ENCODE measurements at places on chromosomes 2 and 18.

- DNase-seq, result no peak
Measured at GRCh38 chr18:62877411-62878221, 162.3 kb downstream of the PHLPP1 start.

- DNase-seq, result no peak
Measured at GRCh38 chr2:54767921-54768320, 44.5 kb downstream of the EML6 start.

DNA sequence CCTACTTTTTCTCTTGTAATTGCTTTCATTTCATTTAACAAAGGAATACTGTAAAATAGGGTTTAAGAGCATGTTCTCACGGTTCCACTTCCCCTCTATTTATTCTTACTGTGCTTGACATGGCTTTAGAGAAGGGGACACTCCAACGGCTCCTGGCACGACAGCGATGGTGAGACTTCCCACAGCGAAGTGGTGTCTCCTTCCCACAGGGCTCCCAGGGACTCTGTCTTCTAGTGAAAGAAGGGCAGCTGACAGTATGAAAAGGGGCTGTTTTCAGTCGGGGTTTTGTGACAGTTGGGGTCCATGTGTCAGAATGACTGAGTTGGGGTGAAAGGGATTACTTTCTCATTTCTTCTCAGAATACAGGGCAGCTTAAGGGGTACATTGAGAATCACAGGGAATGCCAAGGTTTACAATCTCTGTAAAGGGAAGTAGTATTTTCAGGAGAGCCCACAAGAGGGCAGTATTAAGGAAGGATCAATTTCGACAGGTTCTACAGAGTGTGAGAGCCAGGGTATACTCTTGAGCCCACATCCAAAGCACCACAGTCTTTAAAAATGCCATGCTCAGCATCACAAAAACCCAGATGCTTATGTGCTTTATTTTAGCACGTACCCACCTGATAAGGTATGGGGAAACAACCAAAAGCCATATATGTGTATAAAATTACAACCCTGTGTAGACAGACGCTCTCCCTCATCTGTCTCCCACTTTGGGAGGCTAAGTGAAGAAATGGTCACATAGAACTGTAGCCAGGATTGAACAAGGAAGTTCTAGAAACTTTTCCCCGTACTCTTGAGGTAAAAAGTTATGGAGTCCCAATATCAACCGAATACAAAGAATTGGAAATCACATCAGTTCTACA is 31.3 kb upstream of the RAPGEF4 start:
- DNase-seq, result no peak

GRCh38 chr2:238493880-238494572 is 67.3 kb downstream of the ASB1 start:
- DNase-seq, result peak; percentile 41

- DNase-seq, result no peak
Measured at GRCh38 chr18:48391868-48392267, 17.3 kb downstream of the ZBTB7C start.

- DNase-seq, result no peak
Measured at GRCh38 chr2:113276216-113276760, 2.4 kb downstream of the PAX8 start.

DNA sequence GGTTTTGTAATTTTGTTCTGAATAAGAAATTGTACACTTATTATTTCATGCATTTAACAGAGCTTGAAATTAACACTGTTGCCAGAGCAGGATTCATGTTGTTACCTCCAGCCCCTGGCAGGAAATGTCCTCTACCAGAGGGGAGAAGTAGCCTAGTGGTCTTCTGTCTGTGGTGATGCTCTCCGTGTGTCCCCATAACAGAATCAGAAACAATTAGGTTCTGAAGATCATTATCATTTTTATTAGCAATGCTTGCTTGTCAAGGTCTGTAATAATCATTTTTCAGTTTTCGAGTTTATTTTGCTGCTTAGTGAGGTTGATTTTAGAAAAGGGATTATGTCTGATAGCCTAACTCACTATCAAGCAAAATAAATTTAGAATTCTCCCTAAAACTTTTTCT is 116.6 kb upstream of the CNTNAP5 start:
- no peak for DNase-seq

GRCh38 chr2:7633566-7634153 is 716.4 kb downstream of the RNF144A start:
- no peak for DNase-seq

GRCh38 chr2:136135921-136136906 is 18.3 kb upstream of the CXCR4 start:
- DNase-seq, result no peak

DNA sequence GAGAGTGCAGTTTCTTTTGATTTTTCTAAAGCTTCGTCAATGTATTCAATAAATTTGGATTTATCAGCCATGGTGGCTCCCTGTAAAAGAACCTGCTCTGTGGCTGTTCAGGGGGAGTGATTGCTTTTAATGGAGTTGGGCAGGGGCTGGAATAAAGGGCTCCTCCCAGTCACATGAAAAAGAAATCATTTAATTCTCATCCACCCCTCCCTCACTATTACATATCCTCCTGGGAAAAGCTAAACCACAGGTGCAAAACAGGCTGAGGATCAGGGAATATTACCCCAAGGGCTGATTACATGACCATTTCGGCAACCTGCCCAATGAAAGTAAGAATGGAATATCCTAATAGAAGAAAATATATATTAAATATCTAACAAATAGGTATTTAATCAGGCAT is at the start of gene SULT6B1:
TSS of gene SULT6B1 (minus strand) at position 101 of the 400 bp plus-strand sequence. CDS start at position 71, 30 bp downstream.
- DNase-seq, result no peak

- no peak for DNase-seq
Measured at GRCh38 chr18:36672437-36673344, 156.1 kb downstream of the TPGS2 start.

- no peak for DNase-seq
Measured at GRCh38 chr18:79639072-79639829, 40.4 kb upstream of the CTDP1 start.

DNA sequence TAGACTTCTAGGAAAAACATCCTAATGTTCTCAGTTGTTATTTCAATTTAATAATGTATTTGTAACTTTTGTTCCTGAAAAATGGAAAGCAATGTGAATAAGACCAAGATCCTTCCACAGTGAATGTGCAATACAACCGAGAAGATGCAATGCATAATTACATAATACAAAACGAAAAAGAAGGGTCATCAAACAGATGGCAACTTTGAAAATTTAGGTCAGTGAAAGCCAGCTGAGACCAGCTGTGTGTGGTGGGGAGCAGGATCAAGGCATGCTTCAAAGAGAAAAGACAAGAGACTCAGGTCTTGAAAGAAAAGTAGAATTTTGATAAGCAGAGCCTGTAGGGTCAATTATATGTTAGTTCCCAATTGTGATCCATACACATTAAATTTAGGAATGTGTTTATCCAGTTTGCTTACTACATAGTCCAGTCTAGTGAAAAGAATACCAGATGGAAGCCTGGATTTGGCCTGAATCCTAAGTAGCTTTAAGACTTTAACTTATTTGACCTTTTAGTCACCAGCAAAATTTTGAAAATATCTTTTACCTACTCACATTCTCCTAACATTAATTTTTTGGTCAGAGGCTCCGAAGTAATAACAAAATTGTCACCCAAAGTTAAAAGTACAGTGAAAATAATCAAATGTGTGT is 93.7 kb downstream of the COBLL1 start:
- DNase-seq, result no peak

DNA sequence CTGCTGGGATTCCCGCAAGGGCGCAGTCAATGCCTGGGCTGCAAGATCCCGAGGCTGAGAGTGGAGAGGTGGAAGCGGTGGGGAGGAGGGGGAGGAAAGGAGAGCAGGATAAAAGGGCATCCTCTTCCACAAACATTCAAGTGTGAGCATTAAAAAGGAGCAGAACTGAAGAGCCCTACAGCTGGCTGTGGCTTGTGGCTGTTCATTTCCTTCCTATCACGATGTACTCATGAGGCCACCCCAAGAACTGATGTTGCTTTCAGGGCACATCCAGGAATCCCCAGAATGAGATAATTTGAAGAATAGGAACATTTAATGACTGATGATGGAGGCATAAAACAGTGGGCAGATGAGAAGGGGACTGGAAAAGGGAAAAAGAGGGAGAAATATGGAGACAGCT is 230.8 kb upstream of the SMIM21 start:
- no peak for DNase-seq

- DNase-seq, result no peak
Measured at GRCh38 chr2:20972110-20972509, 71.8 kb downstream of the APOB start.

DNA sequence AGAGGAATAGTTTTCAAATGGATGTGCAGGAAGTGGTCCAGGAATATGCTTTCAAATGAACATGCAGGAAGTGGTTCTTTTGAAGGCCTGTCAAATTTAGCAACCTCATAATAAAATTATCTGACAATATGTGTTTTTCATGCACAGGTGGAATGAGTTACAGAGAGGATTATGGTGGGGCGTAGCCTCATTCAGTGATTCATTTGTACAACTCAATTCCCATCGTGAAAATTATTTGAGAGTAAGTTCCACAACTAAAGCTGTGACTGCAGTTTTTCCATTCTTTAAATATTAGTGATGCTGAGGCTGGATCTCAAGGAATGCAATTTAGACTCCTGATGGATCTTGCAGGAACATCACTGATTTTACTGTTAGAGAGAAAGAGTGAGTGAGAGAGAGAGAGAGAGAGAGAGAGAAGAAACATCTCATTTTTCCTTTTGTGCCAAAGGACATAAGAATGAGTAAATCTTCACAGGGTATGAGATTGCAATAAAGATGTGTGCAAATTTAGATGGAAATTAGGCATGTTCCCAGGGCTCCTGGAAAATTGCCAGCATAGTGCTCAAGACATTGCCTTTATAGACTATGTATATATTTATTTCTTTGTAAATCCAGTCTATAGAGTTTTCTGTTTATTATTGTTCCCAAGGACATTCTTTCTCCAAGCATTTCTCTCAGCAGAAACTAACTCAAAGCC is 394.9 kb upstream of the ZEB2 start:
- no peak for DNase-seq

GRCh38 chr18:31203096-31203793 is 40.6 kb upstream of the DSC1 start:
- no peak for DNase-seq

DNA sequence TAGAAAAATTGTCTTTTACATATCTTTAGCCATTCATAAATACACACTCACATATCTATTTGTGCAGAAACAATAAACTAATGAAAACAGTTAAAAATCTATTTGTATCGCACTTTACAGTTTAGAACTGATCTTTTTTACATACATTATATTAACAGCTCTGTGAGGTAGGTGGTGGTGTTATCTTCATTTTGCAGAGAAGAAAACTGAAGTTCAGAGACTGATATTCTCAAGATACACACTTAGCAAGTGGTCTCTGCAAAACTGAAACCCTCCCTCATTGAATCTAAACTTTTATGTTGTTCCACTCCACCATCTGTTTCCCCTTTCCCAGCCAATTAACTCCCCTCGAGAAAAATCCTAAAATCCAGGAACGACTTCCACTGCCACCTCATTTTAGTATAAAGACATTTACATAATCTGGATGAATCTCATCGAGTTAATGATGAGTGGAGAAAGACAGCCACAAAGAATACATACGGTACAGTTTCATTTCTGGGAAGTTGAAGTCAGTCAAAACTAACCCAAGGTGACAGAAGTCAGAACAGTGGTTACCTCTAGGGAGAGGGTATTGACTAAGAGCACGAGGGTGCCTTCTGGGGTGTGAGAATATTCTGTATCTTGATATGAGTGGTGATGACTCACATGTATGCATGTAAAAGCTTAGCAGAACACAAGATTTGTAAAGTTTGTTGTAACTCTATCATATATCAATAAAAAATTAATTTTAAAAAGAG is 524.2 kb upstream of the TCF4 start:
- peak; percentile 9 for DNase-seq

- DNase-seq, result no peak
Measured at GRCh38 chr2:122328816-122329215, 573.4 kb downstream of the TSN start.
